Renal pelvis (tissue), 12 donors: ENCODE measurements at places on chromosomes 11 and 22. TPM values are rescaled to one million over a fixed set of nuclear protein-coding genes. Genes with fewer than 3 reads are reported as not detected.

Gene UBQLN3
- polyA plus RNA-seq = not detected

Gene ZNRF3
- polyA plus RNA-seq = 32.2 TPM

Gene OR52A1
- polyA plus RNA-seq = 0.03 TPM

Gene TLCD5
- polyA plus RNA-seq = 10.1 TPM

Gene PRODH
- polyA plus RNA-seq = 28.9 TPM

Gene CBLIF
- polyA plus RNA-seq = 0.27 TPM

DNA sequence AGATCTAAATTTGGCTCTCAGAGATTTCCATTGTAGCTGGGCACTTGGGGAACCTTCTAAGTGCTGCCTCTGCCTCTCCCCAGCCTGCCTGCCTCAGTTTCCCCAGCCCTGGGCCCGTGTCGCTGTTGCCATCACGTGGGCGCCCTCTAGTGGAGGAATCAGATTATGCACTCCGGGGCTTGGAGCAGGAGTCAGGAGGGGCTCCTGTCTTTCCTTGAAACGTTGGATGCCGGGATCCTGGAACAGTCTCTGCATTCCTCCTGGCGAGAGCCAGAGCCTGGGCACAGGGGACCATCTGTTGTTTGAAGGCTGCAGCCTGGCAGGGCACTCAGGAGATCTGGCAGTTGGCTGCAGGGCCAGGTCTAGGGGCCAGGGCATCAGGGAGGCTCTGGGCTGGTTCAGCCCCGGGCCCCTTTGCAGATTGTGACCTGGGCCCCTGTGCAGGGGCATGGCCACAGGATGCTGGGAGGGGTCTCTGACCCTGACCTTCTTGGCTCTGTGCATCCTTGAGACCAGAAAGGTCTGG, 71.6 kb downstream of the LRP5 start:
- no peak for DNase-seq

- no peak for DNase-seq
These were observed 21.7 kb downstream of the KIRREL3 start for GRCh38 chr11:126978911-126979310.

DNA sequence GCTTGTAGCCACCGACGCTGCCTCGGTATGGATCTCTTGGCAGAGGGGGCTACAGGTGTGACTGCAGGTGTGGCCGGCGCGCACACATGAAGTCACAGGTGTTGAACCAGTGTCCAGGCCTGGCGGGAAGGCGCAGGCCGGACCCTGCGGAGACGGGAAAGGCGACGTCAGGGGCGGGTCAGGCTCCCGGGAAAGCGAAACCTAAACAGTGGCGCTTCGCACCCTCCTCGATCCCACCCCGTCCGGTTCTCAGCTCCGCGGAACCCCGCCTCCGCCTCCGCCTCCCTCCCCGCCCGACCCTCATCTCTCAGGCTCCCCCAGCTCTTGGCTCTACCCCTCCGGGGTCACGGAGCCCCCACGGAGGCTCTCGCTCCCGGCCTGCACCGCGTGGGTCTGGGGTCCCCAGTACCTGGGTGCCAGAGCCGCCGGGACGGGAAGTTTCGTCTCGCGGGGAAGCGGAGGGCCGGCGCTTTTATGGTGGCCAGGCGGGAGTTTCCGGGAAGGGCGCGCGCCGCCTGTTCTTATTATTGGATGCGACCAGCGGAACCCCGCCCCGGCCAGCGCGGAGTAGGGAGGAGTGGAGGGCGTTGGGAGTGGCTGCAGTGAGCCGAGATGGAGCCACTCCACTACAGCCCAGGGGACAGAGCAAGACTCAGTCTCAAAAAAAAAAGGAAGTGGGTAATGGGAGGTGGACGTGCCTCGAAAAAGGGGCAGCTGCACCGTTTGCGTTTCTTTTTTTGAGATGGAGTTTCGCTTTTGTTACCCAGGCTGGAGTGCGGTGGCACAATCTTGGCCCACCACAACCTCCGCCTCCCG, at the start of gene IRF7:
IRF7 (minus strand) TSS at position 447 of the 816 bp plus-strand sequence. CDS start 586 bp downstream, outside the sequence.
- DNase-seq = peak; percentile 94

DNA sequence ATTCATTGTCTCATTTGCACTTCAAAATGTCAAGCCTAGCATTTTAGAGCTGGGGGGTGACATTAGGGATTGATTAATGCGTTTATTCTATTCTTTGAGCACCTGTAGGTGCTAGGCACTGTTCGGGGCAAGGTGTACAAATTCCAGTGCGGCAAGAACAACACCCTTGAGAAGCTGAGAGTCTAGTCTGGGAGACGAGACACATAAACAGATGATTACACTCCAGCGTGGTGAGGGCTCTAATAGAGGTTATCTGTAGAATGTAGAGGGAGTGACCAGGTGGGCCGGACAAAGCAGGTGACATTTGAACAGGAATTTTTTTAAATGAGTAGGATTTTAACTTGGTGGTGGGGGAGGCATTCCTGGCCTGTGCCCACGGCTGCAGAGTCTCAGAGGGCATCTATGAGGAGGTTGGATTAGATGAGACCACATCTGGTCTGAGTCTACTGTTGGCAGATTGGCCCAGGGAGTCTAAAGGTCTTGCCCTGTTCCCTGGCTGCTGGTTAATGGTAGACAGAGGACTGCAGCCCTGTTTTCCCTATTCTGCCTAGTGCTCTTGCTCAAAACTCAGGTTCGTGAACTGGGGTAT, 970 bp downstream of the CAT start:
- no peak for DNase-seq

GRCh38 chr11:73520353-73521061, 77.4 kb downstream of the FAM168A start:
- no peak for DNase-seq

- DNase-seq = peak; percentile 4
These were observed 562 bp downstream of the DGAT2 start for GRCh38 chr11:75768909-75769771.

DNA sequence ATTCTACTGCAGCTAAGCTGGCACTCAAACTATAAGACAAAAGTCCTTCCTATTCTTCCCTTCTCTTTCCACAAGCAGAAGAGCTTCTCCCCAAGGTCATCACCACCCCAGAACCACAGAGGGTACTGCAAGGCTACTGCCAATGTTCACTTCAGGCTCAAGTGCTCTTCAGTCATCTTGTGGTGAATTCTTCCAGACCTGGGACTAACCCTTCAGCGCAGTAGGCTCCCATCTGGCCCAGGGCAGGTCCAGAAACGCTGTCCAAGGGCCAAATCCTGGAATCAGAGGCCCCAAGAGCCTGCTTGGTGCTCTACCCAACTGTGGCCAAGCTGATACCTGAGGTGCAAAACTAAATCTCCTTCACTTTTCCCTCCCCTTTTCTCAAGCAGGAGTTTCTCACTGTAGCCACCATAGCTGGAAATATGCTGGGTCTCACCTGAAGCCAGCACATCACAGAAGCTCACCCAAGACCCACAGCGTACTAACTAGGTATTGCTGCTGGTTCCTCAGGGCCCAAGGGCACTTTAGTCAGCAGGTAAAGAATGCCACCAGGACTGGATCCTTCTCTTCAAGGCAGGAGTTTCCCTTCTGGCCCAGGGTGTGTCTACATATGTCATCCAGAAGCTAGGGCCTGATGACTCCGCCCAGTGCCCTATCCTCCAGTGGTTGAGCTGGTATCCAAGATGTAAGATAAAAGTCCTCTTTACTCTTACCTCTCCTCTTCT, 27.8 kb downstream of the FCHSD2 start:
- DNase-seq = no peak

DNA sequence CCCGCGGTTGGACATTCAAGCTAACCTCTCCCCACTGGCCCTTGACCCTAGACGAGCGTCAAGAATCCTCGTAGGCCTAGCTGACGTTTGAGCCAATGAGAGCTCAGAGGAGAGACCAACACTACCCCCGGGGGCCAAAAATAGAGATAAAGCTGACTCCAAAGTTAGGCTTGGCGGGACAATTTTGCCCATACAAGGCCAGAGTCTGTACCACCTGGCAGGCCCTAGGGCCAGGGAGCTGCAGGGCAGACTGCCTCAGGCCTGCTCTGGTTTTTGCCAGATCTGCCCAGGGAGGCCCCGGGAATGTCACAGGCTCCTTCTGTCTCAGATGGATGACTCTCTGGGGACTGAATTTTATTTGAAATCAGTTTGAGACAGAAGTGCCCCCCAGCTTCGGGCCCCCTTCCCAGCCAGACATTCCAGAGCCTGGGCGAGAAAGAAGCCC, 40.8 kb upstream of the ACCSL start:
- DNase-seq = no peak

GRCh38 chr11:7569044-7569443, 55.2 kb downstream of the PPFIBP2 start:
- no peak for DNase-seq

- no peak for DNase-seq
These were observed 37.2 kb upstream of the ACER3 start for GRCh38 chr11:76823481-76824028.

DNA sequence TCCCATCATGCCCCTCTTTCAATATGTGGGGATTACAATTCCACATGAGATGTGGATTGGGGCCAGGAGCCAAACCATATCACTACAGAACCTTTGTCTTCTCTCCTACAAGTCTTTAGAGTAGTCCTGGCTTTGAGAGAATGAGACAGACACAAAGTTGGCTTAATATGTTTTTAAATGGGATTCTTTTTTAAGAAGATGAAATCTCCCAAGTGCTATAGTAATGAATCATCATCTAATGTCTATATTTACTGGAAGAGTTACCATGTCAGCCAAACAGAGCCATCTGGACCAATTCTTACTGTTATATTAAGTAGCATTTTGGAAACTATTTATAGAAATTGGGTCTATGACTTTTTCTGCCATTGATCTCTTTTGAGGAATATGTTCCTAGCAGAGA, 38.1 kb upstream of the CARD18 start:
- DNase-seq = no peak

DNA sequence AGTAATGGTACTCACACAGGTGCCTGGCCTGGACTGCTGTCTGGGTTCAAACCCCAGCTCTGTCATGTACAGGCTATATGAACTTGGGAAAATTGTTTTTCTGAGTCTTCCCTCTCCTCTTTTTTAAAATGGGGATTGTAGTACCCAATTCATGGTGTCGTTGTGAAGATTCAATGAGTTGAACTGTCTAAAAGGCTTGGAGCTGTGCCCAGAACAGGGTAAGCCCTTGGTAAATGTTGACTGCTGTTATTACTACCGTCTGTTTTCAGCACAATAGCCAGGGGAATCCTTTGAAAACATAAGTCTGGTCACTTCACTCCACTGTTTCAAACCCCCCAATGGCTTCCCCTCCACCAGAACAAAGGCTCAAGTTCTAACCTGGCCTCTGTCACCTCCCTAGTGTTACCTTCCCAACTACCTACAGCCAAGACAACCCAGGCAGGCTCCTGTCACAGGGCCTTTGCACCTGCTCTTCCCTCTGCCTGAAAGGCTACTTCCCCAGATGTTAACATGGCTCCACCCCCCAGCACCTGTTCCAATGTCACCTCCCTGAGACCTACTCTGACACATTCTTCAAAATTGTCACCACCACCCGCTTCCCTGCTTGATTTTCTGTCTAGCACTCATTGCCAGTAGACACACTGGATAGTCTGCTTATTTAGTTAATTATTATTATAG, 152.8 kb downstream of the CHST1 start:
- no peak for DNase-seq

- DNase-seq = no peak
These were observed 9.7 kb downstream of the MMP3 start for GRCh38 chr11:102833731-102834130.

DNA sequence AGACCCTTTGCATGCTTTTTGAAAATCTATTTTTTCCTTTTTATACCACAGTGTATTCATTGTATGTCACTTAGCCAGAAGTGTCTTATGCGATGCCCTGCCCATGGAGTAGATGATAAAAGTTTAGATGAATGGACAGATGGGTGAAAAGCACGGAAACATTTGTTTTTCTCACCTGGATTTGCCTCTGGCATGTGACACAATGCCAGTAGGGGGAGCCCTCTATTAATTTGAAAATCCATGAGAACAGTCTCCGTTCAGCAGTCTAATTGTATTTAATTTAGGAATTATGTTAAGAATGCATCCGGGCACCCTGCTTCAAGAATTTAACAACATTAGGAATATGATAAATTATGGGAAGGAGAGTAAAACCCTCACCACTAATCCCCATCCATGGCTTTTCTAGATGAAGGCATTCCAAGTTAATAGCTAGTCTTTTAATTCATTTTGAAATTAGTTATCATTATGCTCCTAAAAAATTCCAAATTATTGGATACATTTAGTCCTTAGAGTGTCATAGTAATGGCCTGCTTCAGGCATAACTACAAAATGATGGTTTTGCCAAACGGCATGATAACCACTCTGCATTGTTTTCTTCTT, 55.3 kb upstream of the ALKBH3 start:
- peak; percentile 14 for DNase-seq
